ENCODE measurements at places on chromosomes 5 and 9.
A peak's percentile ranks its signal among the peaks of the same experiment; 100 is the strongest.

GRCh38 chr9:125768803-125769202 lies 21.6 kb downstream of the PBX3 start:
- no peak for DNase-seq

- no peak for DNase-seq
Observed at GRCh38 chr5:93674138-93674537, 67.3 kb downstream of the POU5F2 start.

DNA sequence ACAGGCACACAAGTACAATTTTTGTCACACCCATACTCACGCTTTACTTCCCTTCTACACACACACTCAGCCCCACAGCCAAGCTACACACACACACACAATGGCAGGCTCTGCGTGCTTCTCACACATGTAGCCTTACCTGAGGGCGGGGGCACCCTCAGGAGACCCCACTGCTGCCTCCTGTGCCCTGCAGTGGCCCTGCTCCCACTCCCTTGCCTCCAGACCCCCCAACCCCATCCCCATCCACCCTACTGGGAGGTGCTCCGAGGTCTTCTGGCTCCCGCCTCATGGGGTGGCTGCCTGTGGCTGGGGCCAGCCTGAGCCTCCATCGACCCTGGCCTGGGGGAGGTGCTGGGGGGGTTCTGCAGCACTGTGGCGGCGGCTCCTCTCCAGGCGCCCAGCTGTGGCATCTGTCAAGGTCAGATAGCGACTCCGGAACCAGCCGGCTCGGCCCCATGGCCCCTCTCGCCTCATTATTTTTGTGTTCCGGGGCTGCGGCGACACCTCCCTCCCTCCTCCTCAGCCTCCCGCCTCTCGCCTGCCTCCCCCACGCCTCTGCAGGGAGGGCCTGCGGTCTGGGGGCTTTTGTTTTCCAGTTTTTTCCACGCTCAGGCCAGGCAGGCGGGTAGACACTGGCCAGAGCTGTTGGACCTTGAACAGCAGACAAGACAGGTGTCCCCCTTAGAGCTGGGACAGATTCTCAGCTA lies 21.7 kb downstream of the CXXC5 start:
- peak; percentile 88 for DNase-seq

- no peak for DNase-seq
Observed at GRCh38 chr9:92648474-92648971, 21.4 kb downstream of the IPPK start.

Data from cardiac septum (tissue), 1 donor.